ENCODE measurements at places on chromosomes 7 and 10.

- no peak for DNase-seq
These were observed 62.7 kb downstream of the LANCL2 start for GRCh38 chr7:55427800-55428199.

GRCh38 chr7:21967598-21968003 is 21.9 kb upstream of the CDCA7L start:
- DNase-seq: no peak

DNA sequence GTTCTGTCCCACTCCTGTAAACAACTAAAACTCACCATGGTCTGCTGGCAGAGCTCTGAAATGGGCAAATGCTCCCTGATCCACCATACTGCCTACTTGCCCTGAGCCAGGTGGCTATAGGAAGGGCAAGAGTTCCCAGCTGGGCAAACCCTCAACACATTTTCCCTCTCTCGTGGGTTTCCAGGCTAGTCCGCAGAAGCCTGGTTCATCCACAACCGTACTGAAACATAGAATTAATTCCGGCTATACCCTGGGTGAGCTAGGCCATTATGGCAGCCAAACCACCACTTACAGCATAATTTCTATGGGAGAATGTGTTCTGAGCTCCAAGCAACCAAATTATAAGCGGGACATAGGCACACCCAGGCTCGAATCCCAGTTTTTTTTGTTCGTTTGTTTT is 20.1 kb upstream of the DDIT4 start:
- no peak for DNase-seq

GRCh38 chr7:117269417-117269816 is 53.4 kb downstream of the WNT2 start:
- no peak for DNase-seq

DNA sequence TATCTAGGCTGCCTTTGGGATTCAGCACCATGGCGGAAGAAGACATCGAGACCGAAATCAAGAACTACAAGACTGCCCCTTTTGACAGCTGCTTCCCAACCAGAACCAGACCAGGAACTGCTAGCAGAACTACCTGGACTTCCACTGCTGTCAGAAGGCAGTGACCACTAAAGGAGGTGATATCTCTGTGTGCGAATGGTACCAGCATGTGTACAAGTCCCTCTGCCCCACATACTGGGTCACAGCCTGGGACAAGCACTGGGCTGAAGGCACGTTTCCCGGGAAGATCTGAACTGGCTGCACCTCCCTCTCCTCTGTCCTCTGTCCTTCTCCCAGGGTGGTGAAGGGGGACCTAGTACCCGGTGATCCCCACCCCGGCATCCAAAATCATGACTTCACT is 25.6 kb upstream of the PDIA4 start:
- no peak for DNase-seq

DNA sequence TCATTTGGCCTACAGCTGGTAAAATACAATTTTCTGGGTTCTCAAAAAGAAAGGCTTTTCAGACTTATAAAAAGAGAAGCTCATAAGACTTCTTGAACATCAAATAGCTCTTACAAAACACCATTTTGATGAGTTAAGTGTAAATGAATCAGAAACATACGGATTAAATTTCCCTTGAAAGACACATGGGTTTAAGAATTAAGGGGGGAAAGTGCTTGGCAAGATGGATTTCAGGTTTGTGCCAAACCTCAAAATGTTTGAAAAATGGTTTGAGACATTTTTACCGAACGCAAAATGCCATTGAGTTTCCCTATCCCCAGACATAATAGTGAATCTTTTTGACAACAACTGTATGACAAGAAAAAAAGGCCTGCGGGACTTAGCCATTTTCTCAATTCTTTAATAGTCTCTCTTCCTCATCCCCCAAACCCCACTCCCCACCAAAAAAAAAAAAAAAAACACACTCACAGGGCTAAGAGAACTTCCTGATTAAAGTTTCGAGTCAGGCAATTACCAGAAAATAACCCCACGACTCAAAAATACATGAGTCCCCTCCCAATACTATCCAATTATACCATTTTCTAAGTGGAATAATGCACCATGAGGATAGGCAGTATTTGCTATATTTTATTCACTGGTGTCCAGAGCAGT is 260.1 kb downstream of the TRIL start:
- no peak for DNase-seq

DNA sequence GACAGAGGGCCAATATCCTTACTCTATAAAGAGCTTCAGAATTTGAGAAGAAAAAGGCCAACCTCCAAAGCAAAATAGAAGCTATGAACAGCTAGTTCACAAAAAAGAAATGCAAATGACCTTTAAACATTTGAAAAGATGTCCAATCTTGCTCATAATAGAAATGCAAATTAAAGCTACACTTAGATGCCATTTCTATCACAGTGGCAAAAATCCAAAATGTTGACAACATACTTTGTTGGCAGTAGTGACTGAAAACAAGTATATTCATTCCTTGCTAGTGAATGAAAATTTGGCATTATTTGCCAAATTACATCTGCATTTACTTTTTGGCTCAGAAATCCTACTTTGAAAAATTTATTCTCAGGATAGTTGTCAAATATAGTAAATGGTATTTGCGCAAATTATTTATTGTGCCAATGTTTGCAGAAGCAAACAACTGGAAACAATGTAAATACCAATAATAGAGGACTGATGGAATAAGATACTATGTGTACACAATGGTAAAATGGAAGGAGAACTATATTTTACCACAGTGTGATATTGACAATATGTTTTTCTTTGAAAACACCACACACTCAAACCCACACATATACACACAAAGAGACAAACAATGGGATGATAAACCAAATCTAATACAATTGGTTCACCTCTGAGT is 9.4 kb downstream of the TMEM106B start:
- no peak for DNase-seq

GRCh38 chr10:21078410-21079329 is 181.6 kb upstream of the NEBL start:
- DNase-seq: no peak

DNA sequence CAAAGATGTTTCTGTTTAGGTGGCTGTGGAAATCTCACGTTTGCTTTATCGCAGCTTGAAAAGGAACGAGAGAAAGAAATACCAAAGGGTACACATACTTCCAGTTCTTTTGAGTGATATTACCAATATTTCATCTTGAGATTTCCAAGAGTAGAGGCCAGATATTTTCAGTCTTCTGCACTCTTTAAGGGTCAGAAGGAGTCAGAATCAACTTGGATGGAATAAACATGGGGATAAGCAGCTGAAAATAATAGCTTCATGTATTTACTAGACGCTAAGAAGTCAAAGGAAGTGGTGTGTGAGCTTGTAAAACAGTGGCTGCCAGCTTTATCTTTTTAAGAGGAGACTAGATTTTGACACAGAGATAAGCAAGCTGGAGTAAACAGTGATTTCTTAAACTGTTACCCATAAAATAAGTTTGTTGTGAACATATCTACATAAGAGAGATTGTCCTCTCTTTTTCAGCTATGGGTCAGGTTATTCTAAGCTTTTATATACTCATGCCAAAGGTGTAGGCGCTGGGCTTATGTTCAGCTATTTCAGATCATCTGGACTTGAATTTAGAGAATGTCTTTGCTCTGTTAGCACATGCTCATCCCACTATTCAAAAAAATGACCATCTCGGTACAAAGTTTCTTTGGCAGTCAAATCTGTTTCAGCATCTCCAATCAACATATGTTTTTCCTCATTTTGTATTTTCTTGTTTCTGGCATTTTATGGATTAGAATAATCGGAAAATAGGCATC is 170.8 kb upstream of the TCF7L2 start:
- no peak for DNase-seq

DNA sequence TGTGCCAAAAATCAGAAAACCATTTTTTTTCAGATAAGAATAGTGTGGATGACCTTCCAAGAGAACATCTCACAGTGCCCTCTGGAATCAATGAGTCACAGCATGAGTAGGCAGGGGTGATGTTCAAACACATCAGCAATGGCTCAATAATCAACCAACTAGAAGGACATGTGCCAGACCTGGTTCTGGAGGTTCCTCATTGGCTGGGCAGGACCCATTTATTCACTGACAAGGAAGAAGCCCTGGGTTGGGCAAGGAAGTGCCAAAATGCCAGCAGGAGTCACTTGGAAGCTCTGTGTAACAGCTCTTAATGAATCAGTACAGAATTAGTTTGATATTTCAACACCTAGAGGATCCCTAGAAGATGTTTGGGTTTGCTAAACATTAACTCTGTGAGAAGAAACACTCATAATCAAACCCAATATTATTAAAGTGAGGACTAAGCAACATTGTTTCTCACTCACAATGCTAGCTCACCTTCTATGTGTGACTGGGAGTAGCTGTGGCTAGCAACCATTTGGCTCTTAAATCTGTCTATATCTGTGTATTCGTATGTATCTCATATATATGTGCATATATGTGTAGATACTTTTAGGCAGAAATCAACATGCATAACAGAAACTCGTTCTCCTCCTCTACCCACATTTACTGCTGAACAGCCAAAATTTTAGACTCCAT is 72.3 kb upstream of the APBB1IP start:
- no peak for DNase-seq

GRCh38 chr7:15557186-15557585 is 4.6 kb downstream of the AGMO start:
- no peak for DNase-seq

- DNase-seq: no peak
These were observed 67.0 kb upstream of the HPS1 start for GRCh38 chr10:98513704-98514103.

DNA sequence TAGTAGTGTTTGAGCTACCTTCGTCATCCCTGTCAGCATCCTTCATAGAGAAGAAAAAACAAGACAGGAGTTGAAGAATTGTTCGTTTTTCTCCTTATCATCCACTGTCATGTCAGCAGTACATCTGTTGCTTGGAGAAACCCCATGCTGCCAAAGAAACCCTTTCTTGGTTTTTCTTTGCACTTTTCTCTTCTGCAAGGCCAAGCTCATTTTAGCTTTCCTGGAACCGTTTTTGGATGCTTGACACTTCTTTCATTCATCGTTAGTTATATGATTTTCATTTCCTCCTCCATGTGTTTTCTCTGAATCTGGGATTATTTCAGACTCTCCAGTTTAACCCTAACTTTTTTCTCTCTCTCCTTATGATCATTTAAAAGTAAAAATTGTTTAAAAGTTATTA is 58.9 kb downstream of the MMRN2 start:
- DNase-seq: no peak

DNA sequence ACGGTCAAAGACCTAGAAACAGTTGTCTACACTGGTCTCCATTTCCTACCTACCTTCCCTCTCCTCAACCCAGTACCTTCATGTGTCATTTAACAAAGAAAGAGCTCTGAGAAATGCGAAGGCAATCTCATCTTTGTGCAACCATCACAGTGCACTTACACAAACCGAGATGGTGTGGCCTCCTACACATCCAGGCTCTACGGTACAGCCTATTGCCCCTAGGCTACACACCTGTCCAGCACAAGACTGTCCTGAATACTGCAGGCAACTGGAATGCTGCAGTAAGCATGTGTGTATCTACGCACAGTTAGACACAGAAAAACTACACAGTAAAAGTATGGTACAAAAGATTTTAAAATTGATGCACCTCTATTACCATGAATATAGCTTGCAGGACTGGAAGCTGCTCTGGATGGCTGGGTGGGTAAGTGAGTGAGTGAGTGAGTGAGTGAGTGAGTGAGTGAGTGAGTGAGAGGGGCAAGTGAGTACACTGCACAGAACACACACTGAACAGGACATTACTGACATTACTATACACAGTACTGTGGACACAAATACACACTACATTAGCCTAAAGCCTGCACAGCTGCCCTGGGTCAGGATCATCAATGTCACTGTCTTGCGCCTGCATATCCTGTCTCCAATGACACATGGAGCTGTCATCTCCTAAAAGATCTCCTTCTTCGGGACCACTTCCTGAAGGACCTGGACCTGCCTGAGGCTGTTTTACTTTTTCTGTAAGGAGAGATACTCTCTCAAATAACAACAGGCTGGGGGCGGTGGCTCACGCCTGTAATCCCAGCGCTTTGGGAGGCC is 18.5 kb downstream of the ITGB1 start:
- DNase-seq: no peak

GRCh38 chr7:135493362-135493761 is 16.5 kb downstream of the CNOT4 start:
- no peak for DNase-seq

DNA sequence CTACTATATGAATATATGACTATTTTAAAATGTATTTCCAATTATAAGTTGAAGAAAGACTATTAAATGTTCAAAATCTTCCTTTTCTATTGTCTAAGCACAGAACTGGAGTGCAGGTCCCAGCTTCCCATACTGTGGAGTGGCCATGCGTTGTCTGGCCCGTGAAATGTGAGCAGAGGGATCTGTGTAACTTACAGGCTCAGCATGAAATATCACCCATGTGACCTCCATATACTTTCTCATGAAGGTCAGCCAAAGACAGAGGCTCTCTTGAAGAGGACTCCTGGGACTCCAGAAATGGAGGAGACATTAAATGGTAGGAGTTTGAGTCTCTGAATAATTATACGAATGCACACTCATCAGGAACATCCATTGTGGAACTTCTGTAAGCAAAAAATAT is 92.4 kb upstream of the CAV2 start:
- no peak for DNase-seq

DNA sequence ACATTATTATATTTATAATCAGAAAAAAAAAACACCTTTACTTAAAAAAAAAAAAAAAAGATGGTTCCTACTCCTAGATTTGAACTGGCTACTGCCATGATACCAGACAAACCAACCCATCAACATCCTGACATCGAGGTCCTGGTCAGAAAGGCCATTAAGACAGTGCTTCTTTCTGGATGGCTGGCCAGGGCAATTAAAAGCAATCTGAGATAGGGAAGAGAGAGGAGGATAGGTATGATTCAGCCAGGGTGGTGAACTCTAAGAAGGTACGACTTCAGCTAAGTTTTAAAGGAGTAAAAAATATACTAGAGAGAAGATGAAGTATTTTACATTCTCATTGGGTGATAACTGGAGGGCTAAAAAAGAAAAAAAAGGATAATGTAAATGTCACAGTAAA is 139.0 kb downstream of the DOCK4 start:
- no peak for DNase-seq

- no peak for DNase-seq
These were observed 73.9 kb upstream of the EMX2 start for GRCh38 chr10:117468665-117469064.

DNA sequence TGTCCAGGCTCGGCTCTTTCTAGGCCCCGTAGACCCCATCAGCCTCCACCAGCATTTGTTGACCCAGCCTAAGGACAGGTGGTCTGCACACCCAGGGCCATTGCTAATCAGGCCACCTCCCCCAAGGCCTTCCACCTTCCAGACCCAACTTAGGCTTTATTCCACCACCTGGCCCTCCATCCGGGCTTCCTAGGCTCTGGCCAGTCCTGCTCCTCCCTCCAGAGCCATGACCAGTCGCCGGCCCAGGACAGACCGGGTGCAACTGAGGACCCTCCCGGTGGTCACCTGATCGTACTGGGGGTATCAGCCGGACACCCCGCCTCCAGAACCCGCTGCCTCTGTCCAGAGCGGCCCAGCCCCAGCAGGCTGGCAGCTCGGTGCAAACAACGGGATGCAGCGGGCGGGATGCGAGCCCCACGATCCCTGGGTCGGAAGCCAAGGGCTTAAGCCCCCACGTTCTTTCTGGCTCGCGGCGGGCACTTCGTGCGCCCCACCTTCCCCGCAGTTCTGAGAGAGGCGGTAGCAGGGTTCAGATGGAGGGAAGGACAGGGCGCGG is 545 bp downstream of the NACAD start:
- no peak for DNase-seq

Measured in stimulated activated CD4-positive, alpha-beta T cell treated with anti-CD3 and anti-CD28 coated beads, TNF-alpha, amount 100 ng/mL, for 1 hour (primary cell).